ENCODE measurements at places on chromosomes 3 and 15. TPM values are rescaled to one million over a fixed set of nuclear protein-coding genes. Genes with fewer than 3 reads are reported as not detected.

GRCh38 chr3:45778761-45779201 is 17.6 kb downstream of the SLC6A20 start:
- no peak for DNase-seq

DNA sequence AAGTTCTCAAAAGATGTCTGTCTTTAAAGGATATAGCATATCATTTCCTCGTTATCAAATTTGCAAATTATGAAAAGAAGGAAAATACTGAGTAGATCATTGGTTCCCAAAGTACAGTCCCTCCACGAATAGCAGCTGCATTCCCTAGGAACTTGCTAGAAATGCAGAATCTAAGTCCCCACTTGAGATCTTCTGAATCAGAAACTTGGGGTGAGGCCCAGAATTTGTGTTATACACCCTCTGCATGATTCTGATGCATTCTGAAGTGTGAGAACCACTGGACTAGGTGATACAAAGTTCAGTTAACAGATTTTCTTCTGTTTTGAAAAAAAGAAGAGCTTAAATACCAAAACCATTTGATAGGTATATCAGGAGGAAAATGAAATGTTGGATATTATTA is 77.1 kb downstream of the SLC25A26 start:
- DNase-seq: no peak

PLA1A gene
- total RNA-seq: 6.0 TPM

- no peak for DNase-seq
Observed at GRCh38 chr15:43751885-43752284, 5.6 kb downstream of the PDIA3 start.

DNA sequence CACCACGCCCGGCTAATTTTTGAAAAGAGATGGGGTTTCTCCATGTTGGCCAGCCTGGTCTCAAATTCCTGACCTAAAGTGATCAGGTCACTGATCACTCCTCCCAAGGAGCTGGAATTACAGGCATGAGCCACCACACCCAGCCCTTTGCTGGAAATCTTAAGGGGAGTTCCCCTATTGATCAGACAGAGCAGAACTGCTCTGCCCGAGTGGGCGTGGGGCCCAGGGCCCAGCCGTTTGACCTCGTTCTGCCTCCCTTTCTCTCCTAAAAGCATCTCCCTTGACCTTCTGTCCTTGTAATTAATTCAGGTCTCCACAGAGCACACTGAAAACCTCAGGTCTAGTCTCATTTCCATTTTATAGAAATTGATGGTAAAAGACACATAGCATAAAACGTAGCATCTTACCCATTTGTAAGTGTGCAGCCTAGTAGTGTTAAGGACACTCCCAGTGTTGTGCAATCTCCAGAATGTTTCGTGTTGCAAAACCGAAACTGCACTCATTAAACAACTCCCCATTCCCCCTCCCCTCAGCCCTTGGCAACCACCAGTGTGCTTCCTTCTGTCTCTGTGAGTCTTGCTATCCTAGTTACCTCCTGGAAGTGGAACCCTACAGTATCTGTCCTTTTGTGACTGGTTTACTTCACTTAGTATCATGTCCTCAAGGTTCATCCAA is 89.3 kb downstream of the SLCO3A1 start:
- DNase-seq: peak; percentile 58

HHATL gene
- not detected for total RNA-seq

SLC12A1 gene
- 0.42 TPM for total RNA-seq

- no peak for DNase-seq
Observed at GRCh38 chr3:88773766-88774165, 333.7 kb upstream of the EPHA3 start.

Measured in liver (tissue), 10 donors.